HTR-8/SVneo (cell line): ENCODE measurements at places on chromosomes 7 and 10.

DNA sequence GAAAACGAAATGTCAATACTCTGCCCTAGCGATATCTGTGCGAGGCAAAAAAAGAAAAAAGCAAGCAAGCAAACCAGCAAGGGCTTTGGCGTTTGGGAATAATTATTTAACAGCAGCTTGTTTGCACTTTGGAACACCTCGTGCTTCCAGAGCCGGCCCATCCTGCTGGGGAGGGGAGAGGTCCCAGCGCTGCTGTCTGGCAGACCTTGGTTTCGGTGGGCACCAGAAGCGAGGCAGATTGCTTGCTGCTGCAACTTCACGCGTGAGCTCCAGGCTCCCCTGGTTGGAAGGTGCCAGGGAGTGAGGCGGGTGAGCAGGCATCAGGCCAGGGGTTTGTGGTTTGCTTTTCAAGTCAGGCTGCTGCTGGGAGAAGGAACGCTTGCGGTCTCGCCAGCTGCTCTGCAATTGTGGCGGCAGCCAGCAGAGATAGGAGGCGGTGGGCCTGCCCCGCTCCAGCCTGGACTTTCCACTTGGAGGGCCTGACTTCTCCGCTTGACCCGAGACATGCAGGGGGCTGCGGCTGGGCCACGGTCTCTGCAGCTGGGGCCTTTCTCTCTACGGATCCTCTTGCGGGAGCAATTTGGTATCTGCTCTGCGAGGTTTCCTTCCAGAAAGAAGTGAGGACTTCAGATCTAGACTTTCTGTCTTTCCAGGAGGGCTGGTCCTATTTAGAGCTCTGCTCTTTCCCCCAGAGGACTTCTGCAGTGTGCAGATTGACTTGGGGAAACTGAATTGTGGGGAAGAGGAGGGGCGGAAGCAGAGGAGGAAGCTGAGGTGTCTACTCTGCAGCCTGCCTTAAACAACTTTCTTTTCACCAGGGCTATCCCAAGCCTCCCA lies 131.4 kb downstream of the PRPF18 start:
- DNase-seq, result no peak

DNA sequence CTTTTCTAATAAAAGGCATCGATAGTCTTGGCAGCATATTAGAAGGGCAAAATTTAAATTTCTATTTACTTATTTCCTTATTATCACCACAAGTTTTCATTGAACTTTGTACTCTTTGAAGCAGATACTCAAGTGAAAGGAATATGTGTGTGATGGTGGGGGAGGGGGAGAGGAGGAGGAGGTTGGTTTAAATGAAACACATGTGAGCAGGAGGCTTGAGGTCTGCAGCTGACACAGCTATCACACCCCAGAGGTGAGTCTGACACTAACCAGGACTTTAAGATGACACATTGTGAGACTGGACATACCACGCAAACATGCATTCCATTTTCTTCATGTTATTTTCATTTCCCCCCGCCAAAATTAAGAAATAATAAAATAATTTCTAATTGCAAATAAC lies 63.3 kb downstream of the CTTNBP2 start:
- no peak for DNase-seq

GRCh38 chr10:103663802-103664201 lies 170.3 kb downstream of the NEURL1 start:
- no peak for DNase-seq

- no peak for DNase-seq
Observed at GRCh38 chr7:48213226-48213625, 42.0 kb downstream of the ABCA13 start.

- DNase-seq, result no peak
Observed at GRCh38 chr7:16233517-16233916, 187.8 kb downstream of the CRPPA start.

DNA sequence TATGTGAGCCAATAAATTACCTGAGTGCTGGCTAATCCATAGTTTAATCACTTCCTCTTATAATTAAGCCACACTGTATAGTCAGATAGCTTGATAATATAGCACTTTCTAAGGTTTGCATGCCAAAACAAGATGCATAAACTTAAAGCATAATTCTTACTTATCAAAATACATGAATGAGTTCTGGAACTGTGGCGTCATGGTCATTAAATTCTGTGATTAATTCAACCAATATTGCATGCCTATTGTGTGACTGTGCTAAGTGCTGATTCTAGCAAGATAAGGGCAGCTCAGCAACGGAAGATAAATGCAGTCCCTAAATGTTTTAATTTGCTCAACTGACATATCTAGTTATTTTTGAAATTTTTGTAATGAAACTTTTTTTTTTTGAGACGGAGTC lies 29.7 kb downstream of the HOXA1 start:
- no peak for DNase-seq

- peak; percentile 53 for DNase-seq
Observed at GRCh38 chr10:114779803-114780576, 41.6 kb upstream of the FHIP2A start.

DNA sequence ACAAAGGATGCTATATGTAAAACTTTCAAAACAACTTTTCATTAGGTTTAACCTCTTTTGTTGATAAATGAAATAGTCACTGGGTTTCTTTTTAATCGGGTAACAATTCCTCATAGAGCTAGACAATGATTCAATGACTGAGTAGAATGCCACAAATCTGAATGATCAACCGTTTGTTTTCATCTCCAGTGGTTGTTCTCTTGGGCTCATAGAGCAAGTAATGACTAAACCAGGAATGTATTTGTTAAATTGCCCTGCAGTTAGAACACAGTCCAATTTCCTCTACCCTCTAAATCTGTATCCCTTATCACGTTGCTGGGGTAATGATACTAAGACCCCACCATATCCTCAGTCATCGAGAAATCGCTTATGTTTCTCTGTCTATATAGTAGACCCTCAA lies 40.0 kb downstream of the CNNM1 start:
- no peak for DNase-seq

DNA sequence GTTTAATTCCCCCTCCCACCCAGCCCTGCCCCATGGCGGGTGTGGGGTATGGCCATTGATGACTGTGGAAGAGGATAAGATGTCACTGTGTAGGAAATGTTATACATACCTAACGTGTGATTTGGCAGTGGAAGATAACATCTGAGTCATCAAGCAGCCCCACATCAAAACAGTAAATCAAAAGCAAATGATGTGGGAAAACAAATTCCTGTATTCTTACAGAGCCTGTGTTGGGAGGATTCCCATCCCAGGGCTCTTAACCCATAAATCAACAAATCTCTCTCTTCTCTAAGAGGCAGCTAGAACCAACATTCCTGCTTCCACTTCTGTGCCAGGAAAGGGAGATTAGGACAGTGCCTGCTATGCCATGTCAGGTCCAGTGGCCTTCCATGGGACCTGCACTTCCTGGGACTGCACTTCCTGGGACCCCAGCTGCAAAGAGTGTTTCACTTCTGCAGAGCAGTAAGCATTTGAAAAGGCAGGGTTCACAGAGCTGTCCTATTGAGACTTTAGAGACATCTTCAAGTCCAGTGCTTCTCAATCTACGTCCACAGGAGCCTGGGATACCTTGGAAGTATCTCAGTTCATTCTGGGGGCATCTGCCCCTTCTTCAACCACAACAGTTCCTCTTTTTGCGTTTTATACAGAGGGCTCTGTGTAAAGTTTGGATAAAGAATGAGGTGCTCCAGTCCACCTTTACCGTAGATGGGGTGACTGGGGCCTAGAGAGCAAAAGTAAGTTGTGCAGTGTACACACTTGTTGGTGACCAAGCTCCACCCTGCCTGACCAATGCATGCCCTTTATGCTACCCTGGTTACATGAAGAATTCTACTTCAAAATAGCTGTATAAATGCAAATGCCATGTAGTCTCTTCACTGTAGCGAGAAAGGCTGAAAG lies 45.7 kb downstream of the ATXN7L1 start:
- DNase-seq, result peak; percentile 86

DNA sequence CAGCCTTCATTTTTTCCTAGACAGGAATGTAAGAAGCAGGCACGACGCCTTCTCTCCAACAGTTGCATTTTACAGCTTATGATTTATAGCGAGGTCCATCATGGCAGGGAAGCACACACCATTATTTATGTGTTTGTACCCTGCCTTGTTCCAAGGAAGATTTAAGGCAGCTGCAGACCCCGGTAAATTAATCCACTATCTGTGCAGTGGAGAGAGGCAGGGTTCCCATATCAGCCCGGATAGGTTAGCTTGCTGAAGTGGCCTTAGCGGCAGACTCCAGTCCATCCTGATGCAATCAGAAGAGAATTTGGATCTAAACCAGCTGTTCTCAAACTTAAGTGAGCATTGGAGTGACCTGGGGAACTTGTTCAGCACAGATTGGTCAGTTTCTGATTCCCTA lies 359.4 kb downstream of the GALNT17 start:
- DNase-seq, result no peak

DNA sequence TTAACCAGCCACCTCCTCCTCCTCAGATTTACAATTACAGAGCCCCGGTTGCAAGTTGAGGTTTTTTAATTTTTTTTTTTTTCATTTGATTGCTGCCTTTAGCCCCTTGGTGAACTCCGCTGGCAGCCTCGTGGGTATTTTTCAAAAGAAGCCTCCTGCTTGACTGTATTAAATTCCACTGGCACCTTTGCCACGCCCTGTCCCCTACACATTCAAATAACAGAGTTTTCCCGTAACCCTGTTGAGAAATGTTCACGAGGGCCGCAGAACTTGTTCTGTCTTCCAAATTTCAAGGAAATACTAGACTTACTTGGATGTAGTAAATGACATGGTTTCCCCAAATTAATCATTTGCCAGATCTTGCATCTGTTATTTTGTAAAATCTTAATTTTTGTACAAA lies 167.0 kb downstream of the ARID5B start:
- no peak for DNase-seq

GRCh38 chr7:2870471-2870931 lies 26.4 kb upstream of the GNA12 start:
- no peak for DNase-seq

DNA sequence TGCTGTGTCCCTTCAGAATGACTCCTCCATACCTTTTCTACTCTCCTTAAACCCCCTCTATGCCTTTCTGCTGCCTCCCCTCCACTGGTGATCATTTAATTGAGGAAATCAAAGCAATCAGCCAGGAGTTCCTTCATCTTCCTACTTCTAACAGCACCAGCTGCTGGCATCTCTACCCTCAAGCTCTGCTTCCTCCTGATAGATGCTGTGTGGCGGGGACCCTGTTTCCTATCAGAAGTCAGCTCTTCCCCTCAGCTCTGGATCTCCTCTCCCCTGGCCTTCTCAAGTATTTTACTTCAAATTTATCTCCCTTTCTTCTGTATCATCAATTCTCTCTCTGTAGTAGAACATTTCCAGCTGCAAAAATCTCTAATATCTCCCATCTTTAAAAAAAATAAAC lies 183.7 kb downstream of the ELMO1 start:
- DNase-seq, result no peak

DNA sequence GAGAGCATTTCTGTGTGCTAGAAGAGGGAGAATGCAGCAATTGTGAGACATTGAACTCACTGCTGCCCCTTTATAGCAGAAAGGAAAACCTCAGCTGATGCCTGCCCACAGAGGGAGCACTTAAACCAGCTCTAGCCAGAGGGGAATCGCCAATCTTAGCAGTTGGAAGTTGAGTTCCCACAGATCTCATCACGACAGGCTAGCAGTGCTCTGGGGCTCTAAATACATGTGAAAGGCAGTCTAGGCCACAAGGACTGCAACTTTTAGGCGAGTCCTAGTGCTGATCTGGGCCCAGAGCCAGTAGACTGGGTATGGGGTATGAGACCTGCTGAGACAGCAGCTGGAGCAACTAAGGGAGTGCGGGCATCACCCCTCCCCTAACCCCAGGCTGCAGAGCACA lies 25.2 kb upstream of the PRR15 start:
- no peak for DNase-seq

GRCh38 chr7:114530057-114530611 lies 115.5 kb downstream of the FOXP2 start:
- peak; percentile 10 for DNase-seq

DNA sequence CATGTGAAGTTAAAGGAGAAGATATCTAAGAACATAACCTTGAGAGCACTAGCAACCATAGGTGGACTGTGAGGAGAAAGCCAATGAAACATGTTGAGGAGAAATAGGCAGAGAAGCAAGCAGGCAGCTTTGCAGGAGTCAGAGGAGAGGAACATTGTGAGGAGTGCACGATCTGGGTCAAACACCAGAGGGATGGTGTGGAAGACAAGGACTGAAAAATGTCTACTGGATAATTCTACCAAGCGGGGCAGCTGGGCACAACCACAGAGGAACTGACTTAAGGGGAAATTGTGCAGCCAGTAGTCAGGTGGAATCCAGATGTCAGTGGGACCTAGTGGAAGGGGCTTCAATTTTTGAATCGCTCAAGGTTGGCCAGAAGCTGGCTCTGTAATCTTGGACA lies 111.9 kb upstream of the LANCL2 start:
- no peak for DNase-seq

- DNase-seq, result no peak
Observed at GRCh38 chr7:105187302-105188169, 173.5 kb downstream of the KMT2E start.

- DNase-seq, result no peak
Observed at GRCh38 chr10:102534333-102534732, 30.6 kb downstream of the SUFU start.

- DNase-seq, result no peak
Observed at GRCh38 chr7:38880035-38880434, 29.0 kb downstream of the VPS41 start.

GRCh38 chr7:81783818-81784217 lies 14.0 kb upstream of the HGF start:
- DNase-seq, result no peak

GRCh38 chr10:71725998-71726579 lies 6.5 kb upstream of the C10orf105 start:
- peak; percentile 49 for DNase-seq

- DNase-seq, result no peak
Observed at GRCh38 chr10:88028072-88028471, 164.6 kb downstream of the PTEN start.

GRCh38 chr10:25072786-25073185 lies 56.4 kb downstream of the THNSL1 start:
- DNase-seq, result no peak

GRCh38 chr10:84542522-84543490 lies 214.4 kb downstream of the CCSER2 start:
- no peak for DNase-seq

GRCh38 chr10:6583447-6583846 lies 3.4 kb upstream of the PRKCQ start:
- DNase-seq, result no peak

- no peak for DNase-seq
Observed at GRCh38 chr10:119535837-119536507, 6.5 kb downstream of the RGS10 start.

DNA sequence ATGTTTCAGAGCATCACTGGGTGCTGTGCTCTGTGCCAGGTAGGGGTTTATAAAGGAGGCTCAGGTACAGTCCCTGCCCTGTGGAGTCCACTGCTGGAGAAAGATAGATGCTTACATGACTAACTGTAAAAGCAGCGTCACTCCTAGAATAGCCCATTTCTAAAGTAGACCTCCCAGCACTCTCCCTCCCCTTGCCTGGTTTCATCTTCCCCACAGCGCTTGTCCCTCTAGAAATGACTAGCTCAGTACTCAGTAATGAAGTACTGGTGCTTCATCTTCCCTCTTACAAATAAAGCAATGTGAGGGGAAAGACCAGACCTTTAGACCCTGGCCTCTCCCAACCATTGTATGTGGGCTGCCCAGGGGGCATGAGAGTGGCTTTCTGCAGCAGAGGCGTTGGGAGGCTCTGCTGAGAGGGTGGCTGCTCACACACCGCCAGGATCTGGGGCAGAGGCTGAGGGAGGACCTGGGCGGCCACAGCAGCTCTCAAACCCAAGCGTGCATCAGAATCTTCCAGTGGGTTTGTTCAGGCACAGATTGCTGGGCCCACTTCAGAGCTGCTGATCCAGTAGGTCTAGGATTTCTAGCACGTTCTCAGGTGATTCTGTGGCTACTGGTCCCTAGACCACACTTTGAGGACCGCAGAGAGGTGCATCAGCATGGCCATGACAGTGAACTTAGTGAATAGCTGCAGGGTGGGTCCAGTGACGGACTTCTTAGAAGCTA lies 110.3 kb upstream of the ANLN start:
- no peak for DNase-seq
